Breast epithelium (tissue), 4 donors: ENCODE measurements at places on chromosomes 3 and 15. TPM values are rescaled to one million over a fixed set of nuclear protein-coding genes. Genes with fewer than 3 reads are reported as not detected.

GRCh38 chr3:123394391-123395020, 54.4 kb downstream of the ADCY5 start:
- DNase-seq: no peak

DNA sequence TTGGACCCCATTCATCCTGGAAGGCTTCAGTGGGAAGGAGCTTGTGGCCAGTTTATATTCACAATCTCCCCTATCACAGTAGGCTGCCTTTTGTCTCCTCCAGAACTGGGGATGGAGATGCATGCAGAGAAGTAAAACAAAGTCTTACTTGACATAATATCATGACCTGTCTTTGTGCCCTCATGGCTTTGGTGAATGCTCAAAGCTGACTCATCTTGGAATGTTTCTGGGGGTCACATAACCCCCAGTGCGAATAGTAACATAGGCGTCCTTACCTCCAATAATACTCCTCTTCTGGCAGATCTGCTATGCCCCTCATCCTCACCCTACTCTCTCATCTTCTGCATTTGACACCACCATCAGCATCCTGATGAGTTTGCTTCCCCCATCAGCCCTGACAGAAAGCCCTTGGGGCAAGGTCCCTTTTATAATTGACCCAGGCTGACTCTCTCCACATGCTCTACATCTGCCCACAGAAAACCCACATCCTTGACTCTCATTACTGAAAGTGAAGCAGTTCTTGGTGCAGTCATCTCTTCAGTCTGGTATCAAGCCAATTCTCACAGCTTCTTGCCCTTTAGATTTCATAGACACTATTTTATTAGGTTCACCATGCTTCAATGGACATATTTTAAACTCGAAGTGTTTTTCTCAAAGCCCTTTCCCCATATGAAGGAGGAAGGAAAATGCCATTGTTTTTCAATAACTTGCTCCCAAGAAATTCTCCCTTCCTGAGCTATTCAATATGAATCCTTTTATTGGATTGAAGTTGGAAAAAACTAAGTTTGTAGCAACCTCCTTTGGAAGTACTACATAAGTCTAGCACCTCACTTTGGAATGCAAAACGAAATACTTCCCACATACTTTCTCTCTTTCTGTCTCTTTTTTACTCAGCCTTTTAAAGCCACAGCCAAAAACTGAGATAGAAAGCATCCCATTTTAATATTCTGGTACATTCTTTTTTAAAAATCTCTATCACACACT, 36.6 kb downstream of the OSTN start:
- DNase-seq: no peak

DNA sequence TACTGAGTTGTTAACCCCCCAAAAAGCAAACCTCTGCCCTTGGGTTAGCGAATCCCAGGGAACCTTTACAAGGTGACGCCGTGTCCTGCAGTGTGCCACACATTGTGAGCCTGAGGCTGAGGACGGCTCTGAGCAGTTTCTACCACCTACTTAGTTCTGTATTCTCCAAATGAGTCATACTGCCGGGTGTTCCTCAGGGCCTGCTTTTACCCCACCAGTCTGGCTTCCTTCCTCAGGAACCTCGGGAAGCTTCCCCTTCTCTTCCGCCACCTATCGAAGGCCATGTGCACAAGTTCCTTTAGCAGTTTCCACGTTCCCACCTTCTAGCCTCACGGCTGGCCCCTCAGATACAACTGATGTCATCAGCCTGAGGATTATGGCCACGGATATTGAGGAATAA, 384.0 kb upstream of the TPM1 start:
- DNase-seq: no peak

DNA sequence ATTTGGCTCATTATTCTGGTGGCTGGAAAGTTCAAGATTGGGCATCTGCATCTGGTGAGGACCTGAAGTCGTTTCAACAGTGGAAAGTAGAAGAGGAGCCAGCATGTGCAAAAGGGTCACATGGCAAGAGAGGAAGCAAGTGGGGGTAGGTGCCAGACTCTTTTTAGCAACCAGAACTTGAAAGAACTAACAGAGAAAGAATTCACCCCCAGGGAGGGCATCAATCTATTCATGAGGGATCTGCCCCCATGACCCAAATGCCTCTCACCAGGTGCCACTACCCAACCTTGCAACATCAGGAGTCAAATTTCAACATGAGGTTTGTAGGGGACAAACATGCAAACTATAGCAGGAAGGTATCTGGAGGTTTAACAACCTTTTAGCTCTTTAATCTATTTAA, 10.3 kb upstream of the RYK start:
- no peak for DNase-seq

- no peak for DNase-seq
These were observed 41.5 kb downstream of the TOPBP1 start for GRCh38 chr3:133620066-133620784.

DNA sequence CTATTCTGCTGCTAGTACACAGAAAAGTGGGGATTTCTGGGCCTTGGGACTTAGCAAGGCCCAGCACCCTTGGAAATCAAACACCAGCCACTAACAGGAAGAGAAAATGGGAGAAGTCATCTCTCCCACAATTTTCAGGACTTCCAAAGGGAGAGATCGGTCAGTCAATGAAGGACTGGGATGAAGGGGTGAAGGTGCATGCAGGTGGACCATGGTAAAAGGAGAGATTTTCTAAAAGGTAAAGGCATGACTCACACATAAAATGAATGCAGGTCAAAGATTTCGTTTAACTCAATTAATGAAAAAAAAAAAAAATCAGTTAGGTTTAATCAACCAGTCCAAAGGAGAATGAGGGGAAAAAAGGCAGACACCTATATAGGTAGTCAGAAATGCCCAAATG, 176.4 kb upstream of the PROK2 start:
- no peak for DNase-seq

- peak; percentile 27 for DNase-seq
These were observed 148.0 kb downstream of the TPRA1 start for GRCh38 chr3:127442506-127442905.

DNA sequence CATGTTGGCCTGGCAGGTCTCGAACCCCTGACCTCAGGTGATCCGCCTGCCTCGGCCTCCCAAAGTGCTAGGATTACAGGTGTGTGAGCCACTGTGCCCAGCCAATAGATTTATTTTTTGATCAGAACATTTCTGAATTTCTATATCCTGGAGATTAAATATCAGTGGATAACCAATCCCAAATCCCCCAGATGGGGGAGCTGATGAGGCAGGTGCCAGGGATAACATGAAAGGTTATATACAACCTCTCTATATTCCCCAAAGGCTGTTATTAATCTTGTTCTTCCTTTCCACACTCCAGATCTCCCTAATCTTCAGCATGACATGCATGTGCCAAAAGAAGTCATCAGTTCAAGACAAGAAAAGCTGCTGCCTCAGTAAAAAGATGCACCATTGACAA, 112.3 kb downstream of the WDR76 start:
- DNase-seq: no peak

DNA sequence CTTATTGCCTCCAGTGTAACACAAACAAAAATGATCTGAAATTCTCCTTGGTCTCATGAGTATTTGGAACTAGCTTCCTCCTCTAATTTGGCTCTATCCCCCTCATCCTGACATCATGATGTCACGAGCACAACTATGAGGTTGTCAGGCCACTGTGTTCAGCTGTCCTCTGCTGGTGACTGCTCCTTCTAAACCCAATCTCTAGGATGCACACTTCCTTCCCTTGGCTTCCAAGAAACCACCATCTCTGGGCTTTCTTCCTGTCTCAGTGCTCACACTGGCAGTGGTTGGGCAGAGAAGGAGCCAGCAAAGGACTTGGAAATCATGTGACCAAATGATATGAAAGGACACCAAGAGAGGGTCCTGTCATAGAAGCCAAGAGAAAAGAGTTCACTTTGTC, 30.7 kb upstream of the EIF1B start:
- no peak for DNase-seq

DNA sequence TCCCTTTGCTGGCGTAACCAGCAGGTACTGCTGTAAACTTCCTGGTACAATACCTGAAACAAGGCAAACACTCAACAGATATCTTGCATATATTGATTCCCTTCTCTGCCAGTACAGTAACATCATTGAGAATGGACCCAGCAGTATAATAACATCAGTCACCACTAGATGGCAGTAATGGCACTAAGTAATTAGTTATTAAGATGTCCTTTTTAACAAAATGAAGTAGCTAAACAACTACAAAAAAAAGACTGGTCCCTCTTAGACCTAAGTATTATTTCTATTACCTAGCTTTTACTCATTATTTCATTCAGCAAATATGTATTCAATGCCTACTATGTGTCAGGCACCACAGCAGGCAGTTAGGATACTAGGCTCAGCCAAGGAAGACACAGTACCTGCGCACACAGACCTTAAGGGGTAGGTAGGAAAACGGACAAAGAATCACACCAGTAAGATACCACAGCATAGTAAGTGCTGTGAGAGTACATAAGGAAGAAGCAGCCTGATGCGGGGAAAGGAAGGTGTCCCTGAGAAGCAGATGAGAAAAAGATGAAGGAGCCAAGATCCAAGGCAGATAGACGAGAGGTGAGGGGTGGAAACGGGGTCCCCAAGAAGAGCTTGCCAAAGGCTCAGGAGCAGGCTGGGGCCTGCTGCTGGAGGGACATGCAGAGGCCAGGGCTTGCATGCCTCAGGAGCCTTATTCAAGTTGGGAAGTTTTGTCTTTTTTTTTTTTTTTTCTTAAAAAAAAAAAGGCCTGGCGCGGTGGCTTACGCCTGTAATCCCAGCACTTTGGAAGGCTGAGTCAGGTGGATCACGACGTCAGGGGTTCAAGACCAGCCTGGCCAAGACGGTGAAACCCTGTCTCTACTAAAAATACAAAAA, 102.7 kb upstream of the CHD2 start:
- no peak for DNase-seq

Gene TLR9
- not detected for total RNA-seq

Gene CFAP44
- 28.4 TPM for total RNA-seq

GRCh38 chr3:9244495-9245183, 4.8 kb downstream of the SRGAP3 start:
- DNase-seq: no peak
